ENCODE measurements at places on chromosomes 6 and 20.

DNA sequence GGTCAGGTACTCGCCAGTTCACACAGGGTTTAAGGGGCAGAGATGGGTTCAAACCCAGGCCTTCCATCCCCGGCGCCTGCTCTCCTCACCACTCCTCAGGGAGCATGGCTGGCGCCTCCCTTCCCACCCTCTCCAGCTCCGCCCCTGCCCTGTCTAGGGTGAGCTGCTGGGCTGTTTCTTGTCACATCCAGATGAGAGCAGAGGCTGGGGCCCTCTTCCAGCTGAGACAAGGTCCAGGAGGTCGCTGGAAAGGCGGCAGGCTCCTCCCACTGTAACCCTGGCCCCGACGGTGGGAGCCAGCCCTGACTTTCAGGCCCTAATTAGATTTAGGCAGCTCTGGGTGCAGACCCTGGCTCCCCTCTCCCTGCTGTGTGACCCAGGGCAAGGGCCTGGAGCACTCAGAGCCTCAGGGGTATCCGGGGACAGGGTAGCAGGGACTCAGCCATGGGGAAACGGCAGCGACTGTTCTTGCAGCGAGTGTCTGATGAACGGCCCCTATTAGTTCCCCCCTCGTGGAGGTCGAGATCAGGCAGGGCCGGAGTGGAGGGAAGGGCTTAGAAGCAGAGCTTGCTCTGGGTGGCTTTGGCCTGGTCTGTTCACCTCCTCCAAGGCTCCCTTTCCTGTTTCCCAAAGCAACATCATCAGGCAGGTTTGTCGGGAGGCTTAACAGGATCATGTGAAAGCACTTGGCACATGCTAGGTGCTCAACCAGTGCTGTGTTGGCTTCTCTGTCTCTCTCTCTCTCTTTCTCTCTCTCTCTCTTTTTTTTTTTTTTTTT lies 33.4 kb downstream of the SNAI1 start:
- DNase-seq, result no peak

DNA sequence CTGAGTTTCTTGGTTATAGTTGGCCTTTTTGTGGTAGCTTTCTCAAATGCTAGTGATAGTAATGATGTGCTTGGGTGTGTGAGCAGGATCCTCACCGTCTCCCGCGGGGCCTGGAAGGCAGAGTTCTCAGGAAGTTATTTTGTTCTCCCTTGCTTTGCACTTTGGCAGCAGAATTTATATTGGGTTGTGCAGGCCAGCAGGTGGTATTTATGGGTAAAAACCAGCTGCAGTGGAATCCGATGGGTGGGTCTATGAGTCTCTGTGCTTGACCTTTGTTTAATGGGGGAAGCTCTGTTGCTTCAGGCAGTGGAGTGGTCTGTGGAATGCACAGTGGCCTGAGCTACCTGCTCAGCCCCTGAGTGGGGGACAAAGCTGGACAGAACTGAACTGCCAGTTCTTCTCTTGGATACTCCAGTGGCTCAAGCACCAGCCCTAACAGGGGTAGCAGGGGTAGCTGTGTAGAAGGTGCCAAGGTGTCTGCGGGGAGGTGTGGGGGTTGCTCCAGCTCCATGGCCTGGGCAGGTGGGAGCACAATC lies 27.3 kb downstream of the IGF2R start:
- DNase-seq, result no peak

DNA sequence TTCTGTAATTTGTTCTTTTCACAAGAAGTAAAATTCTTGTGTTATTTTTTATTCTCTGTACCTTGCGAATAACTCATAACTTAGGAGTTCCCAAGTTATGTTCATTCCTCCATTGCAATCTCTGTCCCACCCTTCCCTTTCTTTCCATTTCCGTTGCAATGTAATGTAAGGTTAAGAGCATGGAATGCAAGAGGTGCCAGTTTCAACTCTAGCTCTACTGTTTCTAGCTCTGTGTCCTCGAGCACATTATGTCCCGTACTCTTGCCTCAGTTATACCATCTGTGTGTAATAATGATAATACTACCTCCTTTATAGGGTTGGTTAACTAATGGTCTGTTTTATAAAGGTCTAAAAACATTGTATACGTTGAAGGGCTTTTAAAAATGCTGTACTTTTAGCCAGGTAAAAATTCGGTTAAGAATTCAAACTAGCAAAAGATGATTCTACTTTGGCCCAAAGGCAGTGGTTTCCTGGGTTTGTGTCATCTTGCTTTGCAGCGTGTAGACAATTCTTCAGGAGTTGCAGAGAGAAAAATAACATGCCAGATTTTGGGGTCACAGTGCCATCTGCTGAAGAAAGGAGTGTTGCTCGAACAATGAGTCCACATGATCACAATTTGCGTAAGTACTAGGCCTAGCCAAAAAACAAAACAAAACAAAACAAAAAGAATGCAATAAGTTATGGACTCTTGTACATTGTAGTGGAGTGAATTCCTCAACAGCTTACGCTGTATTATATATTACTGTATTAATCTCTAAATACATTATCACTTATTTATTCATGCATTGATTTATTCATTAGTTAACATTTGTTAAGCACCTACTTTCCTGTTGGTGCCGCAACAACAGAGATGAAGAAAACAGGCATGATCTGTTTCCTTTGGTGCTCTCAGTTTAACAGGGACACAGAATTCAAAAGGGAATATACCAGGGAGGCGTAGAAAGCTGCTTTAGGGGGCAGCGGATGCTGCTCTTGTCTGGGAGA lies 10.0 kb upstream of the PFDN4 start:
- DNase-seq, result no peak

GRCh38 chr20:20915844-20916243 lies 190.3 kb downstream of the LINC00237 start:
- no peak for DNase-seq

GRCh38 chr6:109143191-109143590 lies 47.9 kb downstream of the CEP57L1 start:
- DNase-seq, result no peak

- DNase-seq, result no peak
Measured at GRCh38 chr6:90028066-90028778, 134.0 kb downstream of the GJA10 start.

- no peak for DNase-seq
Measured at GRCh38 chr20:51513545-51513944, 29.0 kb downstream of the NFATC2 start.

GRCh38 chr6:30349421-30350177 lies 4.6 kb downstream of the RPP21 start:
- no peak for DNase-seq

All from activated T-helper 9 cell treated with anti-CD3 and anti-CD28 coated beads, Interleukin-2, amount 50 U/mL, for 16 hours (primary cell).